ENCODE measurements at places on chromosomes 16 and 17. TPM values are rescaled to one million over a fixed set of nuclear protein-coding genes. Genes with fewer than 3 reads are reported as not detected.

The PRSS8 gene
- not detected for polyA plus RNA-seq

The COG4 gene
- 53.3 TPM for polyA plus RNA-seq

The MYH13 gene
- polyA plus RNA-seq = not detected

The RAB11FIP4 gene
- 29.7 TPM for polyA plus RNA-seq

The TBX2 gene
- polyA plus RNA-seq = not detected

The MAZ gene
- 18.4 TPM for polyA plus RNA-seq

The MYH1 gene
- not detected for polyA plus RNA-seq

The FBXW10 gene
- not detected for polyA plus RNA-seq

The TMEM100 gene
- not detected for polyA plus RNA-seq

The CCDC92B gene
- not detected for polyA plus RNA-seq

The NAGPA gene
- polyA plus RNA-seq = 32.0 TPM

The TPSAB1 gene
- polyA plus RNA-seq = not detected

The CES5A gene
- not detected for polyA plus RNA-seq

The SEPTIN12 gene
- not detected for polyA plus RNA-seq

The KRT24 gene
- not detected for polyA plus RNA-seq

The NUP93 gene
- polyA plus RNA-seq = 72.7 TPM

The ZNF423 gene
- polyA plus RNA-seq = not detected

The CCDC182 gene
- not detected for polyA plus RNA-seq

The SLC26A11 gene
- polyA plus RNA-seq = 7.3 TPM

The C16orf82 gene
- polyA plus RNA-seq = not detected

The MYH3 gene
- 0.78 TPM for polyA plus RNA-seq

The CRHR1 gene
- not detected for polyA plus RNA-seq

The JPH3 gene
- polyA plus RNA-seq = not detected

The EPX gene
- polyA plus RNA-seq = not detected

The CPHXL2 gene
- polyA plus RNA-seq = not detected

The HNF1B gene
- not detected for polyA plus RNA-seq

The SLC47A2 gene
- polyA plus RNA-seq = not detected

The C16orf92 gene
- polyA plus RNA-seq = not detected

The LGALS9B gene
- 0.22 TPM for polyA plus RNA-seq

The KCNJ16 gene
- not detected for polyA plus RNA-seq

The ASPSCR1 gene
- 20.2 TPM for polyA plus RNA-seq

The SLC12A3 gene
- polyA plus RNA-seq = 0.26 TPM

The SYT17 gene
- polyA plus RNA-seq = 42.7 TPM

The KCNG4 gene
- not detected for polyA plus RNA-seq

The USP36 gene
- 26.1 TPM for polyA plus RNA-seq

The FOXF1 gene
- polyA plus RNA-seq = not detected

The SLFN14 gene
- polyA plus RNA-seq = not detected

The CDR2 gene
- polyA plus RNA-seq = 4.2 TPM

The OTOP3 gene
- polyA plus RNA-seq = not detected

The TBC1D3D gene
- polyA plus RNA-seq = not detected

The WNT9B gene
- polyA plus RNA-seq = not detected

Measured in naive B cell (primary cell).